Cardiac atrium fibroblast (primary cell): ENCODE measurements at places on chromosomes 3 and 15. TPM values are rescaled to one million over a fixed set of nuclear protein-coding genes. Genes with fewer than 3 reads are reported as not detected.

The MAP1A gene
- 9.2 and 18.0 TPM in 2 replicates for total RNA-seq

The PLSCR4 gene
- 228 and 234 TPM in 2 replicates for total RNA-seq

The SYNPR gene
- total RNA-seq, result not detected in 2 replicates

The SIAH2 gene
- 29.0 and 34.3 TPM in 2 replicates for total RNA-seq
